ENCODE measurements at places on chromosomes 12 and 14.

DNA sequence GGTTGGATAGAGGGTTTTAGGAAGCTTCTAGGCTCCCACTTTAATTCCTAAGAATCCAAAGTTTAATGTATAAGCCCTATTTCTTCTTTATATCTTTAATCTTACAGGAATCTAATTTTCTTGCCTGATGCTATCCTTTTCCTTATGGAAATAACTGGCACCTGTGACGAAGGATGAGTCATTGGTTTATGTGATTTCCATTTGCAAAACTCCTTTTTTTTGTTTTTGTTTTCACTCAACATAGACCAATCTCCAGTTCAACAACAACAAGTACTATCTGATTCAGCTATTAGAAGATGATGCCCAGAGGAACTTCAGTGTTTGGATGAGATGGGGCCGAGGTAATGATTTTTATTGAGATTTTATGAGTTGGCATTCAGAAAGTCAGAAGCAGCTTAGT, 6.8 kb downstream of the PARP2 start:
- DNase-seq = no peak

DNA sequence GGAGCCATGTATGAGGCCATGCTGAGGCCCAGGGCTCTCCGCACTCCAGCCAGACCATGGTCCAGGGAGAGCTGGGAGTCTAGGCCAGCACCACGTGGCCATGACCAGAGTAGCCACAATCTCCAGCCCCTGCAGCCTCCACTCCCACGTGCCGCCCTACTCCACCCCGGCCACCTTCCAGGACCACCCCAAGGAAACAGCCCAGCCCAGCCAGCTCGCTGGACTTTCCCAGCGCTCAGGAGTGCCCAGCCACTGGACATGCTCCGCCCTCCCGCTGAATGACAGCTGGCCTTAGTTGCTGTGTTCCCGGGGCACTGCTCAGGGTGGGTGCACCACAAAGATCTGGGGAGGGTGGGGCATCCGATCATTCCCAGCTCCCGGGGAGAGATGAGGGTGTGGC, 2.1 kb upstream of the C14orf180 start:
- no peak for DNase-seq

DNA sequence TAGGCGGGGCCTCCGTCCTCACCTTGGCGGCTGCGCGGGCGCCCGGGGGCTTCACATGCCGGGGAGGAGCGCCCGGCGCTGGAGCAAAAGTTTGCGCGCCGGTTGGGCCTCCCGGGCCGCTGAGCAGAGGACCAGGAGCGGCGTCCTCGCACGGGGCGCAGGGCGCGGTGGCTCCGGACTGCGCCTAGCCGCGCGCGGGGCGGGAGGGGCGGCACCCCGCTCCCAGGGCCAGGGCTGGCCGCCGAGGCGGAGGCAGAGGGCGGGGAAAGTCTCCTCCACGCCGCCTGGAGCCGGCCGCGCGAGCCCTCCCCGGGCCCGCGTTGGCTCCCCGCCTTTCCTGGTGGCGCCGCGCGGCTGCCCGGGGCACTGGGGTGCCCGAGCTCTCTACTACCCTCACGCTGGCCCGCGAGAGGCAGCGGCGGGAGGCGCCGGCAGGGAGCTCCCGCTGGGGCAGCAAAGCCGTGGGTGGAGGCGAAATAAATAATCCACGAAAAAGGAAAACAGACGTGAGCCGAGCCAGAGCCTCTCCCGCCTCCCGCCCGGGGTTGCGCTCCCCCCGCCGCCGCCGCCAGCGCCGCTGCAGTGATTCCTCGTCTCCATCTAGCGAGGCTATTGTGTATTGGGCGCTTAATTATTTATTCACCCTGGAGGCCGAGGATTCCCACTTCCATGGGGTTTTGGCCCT, 400 bp upstream of the PRIMA1 start:
- peak; percentile 18 for DNase-seq

DNA sequence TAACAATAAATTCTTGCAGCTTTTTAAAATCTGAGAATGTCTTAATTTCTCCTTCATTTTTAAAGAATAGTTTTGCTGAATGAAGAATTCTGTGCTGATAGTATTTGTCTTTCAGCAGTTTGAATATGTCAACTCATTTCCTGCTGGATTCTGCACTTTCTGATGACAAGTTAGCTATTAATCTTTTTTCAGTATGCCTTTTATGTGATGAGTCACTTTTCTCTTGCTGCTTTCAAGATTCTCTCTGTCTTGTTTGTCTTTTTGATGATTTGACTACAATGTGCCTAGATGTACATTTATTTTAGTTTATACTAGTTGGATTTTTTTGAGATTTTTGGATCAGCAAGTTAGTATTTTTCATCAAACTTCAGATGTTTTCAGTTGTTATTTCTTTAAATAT, 87.9 kb upstream of the AVPR1A start:
- DNase-seq = peak; percentile 8

- no peak for DNase-seq
Observed at GRCh38 chr14:72792051-72792788, 101.7 kb downstream of the DPF3 start.

DNA sequence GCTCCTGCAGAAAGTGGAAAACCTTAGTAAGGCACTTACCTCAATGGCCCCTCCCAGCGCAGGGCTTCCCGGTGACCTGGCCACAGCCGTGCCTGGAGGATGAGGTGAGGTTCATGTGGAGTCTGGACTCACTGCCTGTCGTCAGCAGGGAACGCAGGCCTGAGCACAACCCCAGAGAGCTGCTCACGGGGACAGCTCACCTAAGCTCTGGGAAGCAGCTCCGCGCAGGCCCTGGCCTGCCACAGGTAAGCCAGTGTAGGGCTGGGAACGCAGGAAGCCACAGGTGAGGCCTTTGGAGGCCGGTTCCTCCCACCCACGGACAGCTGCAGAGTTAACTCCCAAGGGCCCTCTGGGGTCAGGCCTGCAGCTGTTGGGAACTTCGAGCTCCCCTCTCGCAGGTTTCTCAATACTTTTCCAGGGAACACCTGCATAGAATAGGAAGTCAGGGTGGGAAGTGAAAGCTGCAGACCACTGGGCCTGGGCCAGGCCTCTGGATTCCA, 32.7 kb downstream of the ANAPC7 start:
- no peak for DNase-seq

DNA sequence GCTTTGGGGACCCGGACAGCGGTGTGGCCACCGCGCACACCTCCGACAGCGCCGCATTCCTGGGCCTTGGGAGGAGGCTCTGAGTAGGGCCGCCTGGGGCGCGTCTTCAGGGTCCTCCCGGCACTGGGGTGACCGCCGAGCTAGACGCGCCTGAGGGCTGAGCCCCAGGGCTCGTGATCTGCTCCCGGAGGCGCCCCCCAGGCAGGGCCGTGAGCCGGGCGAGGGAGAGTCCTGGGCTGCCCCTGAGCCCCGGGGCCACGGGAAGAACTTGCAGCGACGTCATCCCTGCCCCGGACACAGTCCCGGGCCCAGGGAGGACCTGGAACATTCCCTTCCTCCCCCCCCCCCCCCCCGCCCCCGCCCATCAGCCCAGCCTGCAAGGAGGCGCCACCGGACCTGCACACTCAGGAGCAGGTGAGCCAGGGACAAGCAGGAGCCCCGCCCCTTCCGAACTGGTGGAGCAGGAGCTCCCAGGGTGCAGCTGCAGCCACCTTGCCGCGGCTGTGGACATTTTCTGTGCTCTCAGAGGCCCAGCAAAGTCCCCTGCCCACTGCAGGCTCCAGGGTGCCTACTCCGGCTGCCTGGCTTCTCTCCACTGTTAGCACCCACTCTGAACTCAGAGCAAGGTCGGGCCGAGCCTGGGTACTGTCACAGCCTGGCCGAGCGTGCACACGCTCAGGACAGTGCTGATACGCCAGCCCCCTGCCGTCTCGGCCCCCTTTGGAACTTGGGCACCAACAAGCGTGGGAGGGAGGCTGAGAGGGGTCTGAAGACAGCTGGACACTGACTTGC, 50.7 kb downstream of the A2M start:
- DNase-seq = peak; percentile 39

GRCh38 chr12:67595365-67595764, 53.2 kb upstream of the DYRK2 start:
- no peak for DNase-seq

GRCh38 chr14:61051051-61051450, 70.0 kb downstream of the SLC38A6 start:
- peak; percentile 38 for DNase-seq

DNA sequence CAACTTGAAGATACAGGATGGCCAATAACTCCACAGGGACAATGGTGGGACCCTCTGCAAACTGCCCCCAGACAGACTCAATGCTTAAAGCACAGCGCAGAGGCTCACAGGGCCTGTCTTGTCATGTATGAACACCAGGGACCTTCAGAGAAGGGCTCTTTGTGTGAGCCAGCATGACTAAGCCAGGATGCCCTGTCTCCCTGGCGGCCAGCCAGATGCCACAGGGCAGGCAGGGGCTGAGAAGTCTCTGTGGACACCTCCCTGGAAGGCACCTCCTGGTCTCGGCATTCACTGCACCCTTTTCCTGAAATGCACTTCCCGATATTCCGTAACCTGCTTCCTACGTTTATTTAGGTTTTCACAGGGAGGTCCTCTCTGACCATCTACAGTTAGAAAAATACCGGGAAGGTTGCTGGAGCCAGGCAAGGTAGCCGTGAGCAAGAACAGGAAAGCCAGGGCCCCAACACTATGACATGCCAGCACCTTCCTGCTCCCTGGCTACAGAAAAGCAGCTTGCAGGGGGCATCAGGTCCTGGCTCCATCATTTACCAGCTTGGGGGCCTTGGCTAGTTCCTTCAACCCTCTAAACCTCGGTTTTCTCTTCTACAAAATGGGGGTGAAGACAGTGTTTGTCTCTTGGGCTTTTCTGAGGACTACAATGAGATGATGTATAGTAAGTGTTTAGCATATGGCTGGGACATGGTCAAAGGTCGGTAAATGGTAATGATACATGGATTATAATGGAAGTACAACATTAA, 65.0 kb downstream of the PITPNM2 start:
- peak; percentile 90 for DNase-seq

GRCh38 chr12:386651-387050, 2.5 kb downstream of the KDM5A start:
- no peak for DNase-seq

DNA sequence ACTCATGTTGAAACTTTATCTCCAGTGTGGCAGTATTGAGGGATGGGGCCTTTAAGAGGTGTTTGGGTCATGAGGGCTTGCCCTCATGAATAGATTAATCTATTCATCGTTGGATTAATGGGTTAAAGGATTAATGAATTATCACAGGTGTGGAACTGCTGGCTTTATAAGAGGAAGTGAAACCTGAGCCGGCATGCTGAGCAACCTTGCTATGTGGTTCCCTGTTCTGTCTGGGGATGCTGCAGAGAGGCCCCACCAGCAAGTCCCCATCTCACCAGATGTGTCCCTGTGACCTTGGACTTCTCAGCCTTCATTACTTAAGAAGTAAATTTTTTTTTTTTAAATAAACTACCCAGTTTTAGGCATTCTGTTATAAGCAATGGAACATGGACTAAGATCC, 109.6 kb downstream of the DYRK2 start:
- DNase-seq = no peak

DNA sequence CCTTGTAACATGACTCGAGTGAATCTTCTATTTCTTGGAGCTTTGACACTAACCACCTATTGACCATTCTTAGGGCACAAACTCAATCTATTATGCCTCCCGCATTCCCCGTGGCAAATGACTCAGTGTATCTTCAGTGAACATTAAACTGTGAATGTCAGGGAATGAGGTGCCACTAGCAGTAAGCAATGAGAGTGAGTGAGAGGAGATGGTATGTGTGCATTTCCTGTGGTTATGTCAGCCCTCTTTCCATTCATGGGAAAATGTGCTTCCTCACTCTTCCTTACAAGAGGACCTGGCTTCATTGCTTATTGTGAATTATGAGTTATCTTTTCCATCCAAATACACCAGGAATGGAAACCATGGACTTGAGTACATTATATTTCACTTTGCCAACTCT, 229.2 kb downstream of the EMP1 start:
- no peak for DNase-seq

GRCh38 chr14:55131370-55132137, 2.5 kb downstream of the LGALS3 start:
- DNase-seq = peak; percentile 51

GRCh38 chr12:117101953-117102799, 3.0 kb upstream of the TESC start:
- DNase-seq = peak; percentile 31

- DNase-seq = no peak
Observed at GRCh38 chr12:54719691-54720090, 71.5 kb upstream of the DCD start.

All from hematopoietic multipotent progenitor cell treated with erythropoietin and hydrocortisone succinate and interleukin-3 and kit ligand, for 4 days (in vitro differentiated cells).